Cortex of kidney (tissue), 1 donor: ENCODE measurements at places on chromosomes 16 and 17.

- DNase-seq, result no peak
Measured at GRCh38 chr16:57507136-57508034, 21.1 kb upstream of the DOK4 start.

DNA sequence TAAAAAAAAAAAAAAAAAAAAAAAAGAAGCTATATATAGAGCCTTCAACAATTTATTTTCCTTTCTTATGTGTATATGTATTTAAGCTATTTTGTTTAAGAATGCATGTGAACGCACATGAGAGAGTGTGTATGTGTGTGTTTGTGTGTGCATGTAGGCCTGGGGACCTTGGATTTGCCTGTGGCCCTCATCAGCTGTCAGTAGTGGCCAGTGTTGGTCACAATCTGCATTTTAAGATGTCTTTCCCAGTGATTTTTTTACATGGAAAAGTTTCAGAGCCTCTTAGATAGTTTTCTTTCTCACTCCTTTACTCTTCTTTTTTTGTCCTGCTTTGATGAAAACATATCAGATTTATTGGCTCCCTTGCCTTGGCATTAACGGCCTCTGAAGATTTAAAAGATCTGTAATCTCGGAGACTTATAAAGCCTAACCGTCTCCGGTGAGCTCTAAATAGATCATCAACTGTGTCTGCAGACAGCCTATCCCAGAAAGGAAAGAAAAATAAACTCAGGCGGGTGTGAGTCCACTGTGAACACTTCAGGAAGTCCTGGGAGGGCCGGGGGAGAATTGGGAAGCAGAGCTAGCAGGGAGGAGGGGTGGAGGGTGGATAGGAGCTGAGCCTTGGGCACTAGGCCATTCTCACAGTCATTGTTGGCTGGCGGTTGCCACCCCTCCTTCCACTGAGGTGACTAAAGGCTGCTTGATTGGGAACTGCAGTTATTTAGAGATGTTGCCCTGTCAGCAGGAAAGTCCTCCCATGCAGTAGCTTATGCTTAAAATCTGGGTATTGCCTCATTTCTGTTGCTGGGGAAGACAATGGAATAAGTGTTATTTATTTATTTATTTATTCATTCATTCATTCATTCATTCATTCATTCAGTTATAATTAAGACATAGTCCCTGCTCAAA is 86.8 kb downstream of the WWP2 start:
- no peak for DNase-seq

GRCh38 chr16:86516623-86517003 is 6.3 kb downstream of the FOXF1 start:
- DNase-seq, result no peak

DNA sequence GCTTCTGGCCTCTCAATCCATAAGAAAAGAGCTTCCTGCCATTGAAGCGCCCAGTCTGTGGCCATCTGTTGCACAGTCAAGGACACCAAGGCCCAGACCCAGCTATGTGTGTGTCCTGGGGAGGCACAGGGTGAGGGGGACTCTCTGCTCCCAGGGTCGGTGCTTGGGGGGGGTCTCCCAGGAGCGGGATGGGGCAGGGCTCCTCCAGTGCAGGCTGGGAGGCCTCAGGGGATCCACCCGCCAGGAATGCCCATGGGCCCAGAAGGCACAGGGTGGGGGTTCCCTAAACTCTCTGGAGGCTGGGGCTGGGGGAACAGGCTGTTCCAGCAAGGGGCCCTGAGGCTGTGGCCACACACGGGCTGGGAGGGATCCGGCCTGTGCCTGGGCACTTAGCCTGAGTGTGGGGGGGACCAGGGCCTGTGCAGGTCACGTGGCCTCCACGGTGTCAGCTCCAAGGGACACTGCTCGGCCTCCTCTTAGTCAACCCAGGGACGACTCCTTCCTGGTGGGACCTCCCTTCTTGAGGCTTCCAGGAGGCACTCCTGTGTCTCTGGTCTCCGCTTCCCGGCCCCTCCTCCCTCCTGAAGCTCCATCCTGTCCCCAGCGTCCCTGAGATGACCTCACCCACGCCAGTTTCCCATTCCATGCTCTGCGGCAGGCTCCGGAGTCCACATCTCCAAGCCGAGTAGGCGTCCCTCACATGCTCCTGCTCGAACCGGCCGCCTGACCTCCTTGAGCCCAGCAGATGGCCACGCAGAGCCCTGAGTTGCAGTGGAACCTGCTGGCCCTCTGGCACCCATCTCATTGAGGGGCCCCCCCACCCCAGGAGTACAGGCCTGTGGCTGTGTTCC is 23.1 kb upstream of the BAHCC1 start:
- DNase-seq, result no peak

GRCh38 chr17:6551869-6552531 is 4.4 kb downstream of the PITPNM3 start:
- DNase-seq, result no peak

DNA sequence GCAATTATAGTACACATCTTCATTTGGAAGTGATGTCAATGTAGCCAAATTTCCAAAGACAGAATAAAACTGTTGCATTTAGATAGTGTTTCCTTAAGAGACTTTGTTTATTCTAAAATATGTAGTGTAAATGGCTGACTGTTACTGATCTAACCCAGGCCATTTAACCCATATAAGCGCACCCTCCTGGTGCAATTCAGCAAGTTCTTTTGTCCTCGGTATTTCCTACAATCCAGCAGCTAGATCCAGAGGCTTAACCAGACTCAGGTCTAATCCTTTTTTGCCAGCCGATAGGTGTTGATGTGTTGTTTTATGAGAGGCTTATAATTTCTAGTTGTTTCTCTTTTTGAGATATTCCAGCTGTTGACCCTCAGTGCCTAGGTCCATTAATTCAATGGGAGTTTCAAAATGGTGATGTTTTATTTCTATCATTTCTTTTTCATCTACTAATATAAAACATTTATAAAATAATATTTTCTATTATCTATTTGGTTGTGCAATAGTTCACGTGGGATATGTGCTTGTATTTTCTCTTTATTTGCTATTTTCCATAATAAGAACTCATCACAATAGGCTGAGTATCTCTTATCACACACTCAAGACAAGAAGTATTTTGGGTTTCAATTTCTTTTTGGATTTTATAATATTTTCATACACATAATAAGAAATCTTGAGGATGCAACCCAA is 14.5 kb downstream of the ABCA9 start:
- no peak for DNase-seq

DNA sequence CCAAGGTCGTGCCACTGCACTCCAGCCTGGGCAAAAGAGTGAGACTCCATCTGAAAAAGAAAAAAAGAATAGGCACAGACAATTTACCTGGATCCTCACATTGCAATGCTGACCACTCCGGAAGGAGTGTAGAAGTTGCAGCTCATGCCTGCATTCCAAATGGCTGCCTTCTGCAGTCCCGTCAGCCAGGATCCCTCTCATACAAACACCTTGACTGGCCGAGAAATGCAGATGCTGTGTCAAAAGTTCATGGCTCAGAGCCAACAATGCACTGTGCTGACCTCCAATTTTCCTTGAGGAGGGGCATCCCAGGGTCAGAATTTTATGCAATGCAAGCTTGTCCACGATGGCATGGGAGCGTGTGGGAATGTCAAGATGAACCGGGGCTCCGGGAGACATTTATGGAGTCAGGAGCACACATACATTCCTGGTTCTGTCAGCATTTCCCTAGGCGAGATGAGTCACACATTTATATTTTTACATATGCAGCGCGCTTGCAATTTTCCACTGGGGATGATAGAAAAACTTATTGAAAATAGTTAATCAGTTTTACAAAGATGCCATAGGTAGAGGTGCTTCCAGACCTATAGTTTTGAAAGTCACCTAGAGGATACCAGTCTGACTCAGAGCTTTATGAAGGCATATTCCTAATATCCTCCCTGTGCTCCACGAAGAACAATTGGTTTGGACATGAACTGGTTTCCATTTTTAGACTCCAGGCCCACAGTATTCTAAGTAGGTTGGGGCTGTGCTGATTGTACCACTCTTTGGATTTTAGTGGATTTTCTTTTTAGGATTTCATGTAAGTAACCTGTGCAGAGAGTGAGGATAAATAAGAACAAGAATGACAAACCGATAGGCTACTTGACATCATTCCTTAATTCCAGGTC is 614.6 kb downstream of the MAF start:
- DNase-seq, result no peak

DNA sequence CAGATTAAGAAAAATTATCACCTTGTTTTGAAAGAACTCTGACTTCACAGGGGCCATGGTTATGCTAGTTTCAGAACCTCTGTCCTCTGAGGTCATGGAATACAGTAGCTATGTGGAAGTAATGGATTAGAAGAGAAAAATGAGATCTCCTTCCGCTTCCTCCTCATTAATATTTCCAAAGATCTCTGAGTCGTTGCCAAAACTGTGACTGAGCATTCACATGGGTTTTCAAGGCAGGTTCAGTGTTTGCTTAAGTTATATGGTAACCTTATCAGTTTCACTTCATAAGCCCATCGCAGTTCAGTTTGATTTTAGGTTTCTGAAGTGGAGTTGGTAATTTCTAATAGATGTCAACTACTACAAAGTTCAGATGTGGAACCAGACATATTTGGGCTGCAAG is 321.2 kb upstream of the SOX9 start:
- DNase-seq, result no peak

- DNase-seq, result no peak
Measured at GRCh38 chr16:49986351-49987124, 38.5 kb upstream of the CNEP1R1 start.

DNA sequence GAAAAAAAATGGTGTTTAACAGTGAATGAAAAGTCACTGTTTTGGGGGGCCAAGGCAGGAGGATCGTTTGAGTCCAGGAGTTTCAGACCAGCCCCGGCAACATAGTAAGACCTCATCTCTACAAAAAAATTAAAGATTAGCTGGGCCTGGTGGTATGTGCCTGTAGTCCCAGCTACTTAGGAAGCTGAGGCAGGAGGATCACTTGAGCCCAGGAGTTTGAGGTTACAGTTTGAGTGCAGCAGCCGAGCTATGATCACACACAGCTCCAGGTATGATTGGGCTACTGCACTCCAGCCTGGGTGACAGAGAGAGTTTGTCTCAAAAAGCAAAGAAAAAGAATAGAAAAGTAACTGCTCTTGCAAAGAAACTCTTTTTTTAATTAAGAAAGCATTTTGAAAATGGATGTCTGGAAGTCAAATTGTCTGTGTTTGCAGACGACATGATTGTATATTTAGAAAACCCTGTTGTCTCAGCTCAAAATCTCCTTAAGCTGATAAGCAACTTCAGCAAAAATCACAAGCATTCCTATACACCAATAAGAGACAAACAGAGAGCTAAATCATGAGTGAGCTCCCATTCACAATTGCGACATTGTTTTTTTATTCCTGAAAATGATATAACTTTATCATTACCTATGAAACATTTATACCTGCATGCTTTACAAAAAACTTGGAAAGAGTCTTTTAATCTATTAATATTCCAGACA is 20.5 kb upstream of the CPD start:
- no peak for DNase-seq

DNA sequence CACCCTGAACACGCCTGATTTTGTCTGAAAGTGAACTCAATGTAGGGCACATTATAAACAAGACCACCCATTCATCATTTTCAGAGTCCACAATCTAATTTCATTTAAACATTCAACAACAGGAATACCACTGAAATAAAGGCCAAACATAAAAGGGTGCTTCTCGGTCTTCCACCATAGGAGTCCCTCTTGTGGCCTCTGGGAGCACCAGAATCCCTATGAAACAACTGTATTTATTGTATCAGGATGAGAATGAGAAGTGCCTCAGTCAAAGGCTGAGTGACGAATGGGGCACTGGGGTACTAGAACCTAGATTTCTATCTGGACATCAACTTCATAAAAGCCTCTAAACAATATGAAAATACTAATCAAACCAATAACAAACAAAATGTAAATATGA is 40.4 kb downstream of the NXPH3 start:
- no peak for DNase-seq
